ENCODE measurements at places on chromosomes 12 and 14.

- DNase-seq, result no peak
Observed at GRCh38 chr14:65664436-65664835, 251.9 kb downstream of the FUT8 start.

DNA sequence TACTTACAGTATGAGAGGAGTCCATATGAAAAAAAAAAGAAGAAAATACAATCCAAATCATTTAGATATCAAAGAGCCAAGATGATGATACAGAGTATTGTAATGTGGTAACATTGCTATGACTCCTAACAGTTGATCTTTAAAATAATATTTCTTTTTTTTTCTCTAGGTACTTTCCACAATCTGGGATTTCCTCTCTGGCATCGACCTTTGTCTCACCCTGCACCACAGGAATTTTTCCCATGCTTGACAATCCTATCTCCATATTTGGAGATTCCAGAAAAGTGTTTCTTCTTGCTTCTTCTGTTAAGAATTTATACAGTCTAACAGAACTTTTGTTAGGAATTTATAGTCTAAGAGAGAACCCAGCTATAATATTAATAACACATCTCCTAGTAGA lies 184.4 kb downstream of the ITPR2 start:
- DNase-seq, result no peak

GRCh38 chr12:13772264-13772663 lies 209.1 kb downstream of the GRIN2B start:
- DNase-seq, result no peak

DNA sequence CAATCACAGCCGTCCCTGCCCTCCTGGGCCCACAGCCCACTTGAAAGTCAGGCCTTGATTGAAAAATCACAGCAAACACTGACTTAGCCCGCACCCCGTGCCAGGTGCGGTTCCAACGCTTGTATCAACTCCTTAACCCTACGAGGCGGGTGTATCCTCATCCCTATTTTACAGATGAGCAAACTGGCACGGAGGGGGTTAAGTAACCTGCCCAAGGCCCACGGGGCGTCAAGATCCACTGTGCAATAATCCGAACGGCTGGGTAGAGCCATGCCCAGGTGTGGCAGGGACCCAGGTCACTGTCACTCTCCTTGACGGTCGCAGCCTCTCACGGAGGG lies 583 bp downstream of the DNAH10 start:
- no peak for DNase-seq

DNA sequence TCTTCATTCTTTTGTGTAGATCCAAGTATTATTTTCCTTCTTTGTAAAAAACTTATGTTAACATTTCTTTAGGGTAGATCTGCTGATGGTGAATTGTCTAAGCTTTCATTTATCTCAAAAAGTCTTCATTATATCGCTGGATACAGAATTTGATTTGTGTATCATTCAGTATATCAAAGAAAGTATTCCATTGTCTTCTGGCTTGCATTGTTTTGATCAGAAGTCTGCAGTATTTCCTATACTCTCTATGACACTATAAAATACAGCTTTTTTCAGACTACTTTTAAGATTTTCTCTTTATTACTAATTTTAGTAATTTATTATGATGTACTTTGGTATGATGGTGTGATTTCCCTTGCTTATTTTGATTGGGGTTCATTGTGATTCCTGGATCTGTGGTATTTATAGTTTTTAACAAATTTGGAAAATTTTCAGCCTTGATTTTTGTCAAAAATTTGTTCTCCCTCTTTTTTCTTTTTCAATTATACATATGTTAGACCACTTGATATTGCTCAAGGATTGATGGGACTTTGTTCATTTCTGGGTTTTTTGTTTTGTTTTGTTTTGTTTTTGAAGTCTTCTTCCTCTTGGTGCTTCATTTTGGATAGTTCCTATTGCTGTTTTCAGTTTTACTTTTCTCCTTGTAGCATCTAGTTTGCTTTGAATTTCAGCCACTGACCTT lies 176.5 kb downstream of the ZFP36L1 start:
- DNase-seq, result no peak

DNA sequence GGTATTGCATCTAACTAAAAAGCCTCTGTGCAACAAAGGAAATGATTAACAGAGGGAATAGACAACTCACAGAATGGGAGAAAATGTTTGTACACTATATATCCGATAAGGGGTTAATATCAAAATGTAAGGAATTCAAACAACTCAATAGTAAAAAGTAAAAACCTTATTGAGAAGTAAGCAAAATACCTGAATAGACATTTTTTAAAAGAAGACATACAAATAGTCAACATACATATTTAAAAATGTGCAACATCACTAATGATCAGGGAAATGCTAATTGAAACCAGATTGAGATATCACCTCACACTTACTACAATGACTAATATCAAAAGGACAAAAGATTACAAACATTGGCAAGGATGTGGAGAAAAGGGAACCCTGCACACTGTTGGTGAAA lies 31.9 kb upstream of the LGR5 start:
- no peak for DNase-seq

- DNase-seq, result no peak
Observed at GRCh38 chr12:104426926-104427546, 29.7 kb upstream of the CHST11 start.

GRCh38 chr12:12446786-12447185 lies 89.9 kb downstream of the BORCS5 start:
- DNase-seq, result no peak

GRCh38 chr14:70827752-70828151 lies 18.4 kb upstream of the MAP3K9 start:
- DNase-seq, result no peak

GRCh38 chr12:86931714-86932113 lies 675.5 kb upstream of the MGAT4C start:
- no peak for DNase-seq

- DNase-seq, result no peak
Observed at GRCh38 chr12:111488271-111488670, 82.5 kb downstream of the SH2B3 start.

- no peak for DNase-seq
Observed at GRCh38 chr12:115598871-115599811, 678.4 kb downstream of the MED13L start.

DNA sequence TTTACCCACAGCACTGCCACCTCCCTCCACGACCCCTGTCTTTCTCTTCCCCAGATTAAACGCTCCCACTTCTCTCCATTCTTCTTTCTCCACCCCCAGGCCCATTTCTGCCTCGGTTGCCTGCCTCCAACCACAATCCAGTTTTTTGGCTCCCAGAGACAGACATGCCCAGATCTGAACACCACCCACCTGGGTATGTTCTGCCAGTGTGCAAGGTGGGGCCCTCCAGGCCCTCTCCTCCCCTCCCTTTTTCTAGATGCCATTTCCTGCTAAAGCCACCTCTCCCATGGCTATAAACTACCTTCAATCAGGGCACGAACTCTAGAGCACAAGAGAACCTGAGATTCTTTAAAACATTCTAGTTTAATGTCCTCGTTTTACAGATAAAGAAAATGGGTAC lies 63.3 kb downstream of the IRF2BPL start:
- DNase-seq, result no peak

GRCh38 chr14:70893858-70894291 lies 13.4 kb upstream of the PCNX1 start:
- no peak for DNase-seq

GRCh38 chr12:122886851-122887818 lies 8.8 kb downstream of the VPS37B start:
- peak; percentile 77 for DNase-seq

DNA sequence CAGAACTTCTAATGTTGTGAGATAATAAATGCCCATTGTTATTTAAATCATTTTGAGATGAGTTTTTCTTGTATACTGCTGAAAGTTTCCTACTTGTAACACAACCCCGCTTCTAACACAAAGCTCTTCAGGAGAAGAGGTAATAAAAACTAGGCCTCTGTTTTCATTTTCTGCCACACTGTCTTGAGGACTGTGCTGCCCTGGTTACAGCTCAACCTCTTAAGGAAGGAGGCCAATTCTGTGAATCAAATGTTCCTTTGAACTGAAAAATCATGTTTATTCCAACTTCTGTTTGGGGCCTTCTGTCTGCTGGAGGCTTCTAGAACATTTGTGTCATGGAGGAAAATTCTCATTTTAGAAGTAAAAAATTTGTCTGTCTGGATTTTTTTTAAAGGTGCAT lies 100.3 kb downstream of the LRIG3 start:
- no peak for DNase-seq

DNA sequence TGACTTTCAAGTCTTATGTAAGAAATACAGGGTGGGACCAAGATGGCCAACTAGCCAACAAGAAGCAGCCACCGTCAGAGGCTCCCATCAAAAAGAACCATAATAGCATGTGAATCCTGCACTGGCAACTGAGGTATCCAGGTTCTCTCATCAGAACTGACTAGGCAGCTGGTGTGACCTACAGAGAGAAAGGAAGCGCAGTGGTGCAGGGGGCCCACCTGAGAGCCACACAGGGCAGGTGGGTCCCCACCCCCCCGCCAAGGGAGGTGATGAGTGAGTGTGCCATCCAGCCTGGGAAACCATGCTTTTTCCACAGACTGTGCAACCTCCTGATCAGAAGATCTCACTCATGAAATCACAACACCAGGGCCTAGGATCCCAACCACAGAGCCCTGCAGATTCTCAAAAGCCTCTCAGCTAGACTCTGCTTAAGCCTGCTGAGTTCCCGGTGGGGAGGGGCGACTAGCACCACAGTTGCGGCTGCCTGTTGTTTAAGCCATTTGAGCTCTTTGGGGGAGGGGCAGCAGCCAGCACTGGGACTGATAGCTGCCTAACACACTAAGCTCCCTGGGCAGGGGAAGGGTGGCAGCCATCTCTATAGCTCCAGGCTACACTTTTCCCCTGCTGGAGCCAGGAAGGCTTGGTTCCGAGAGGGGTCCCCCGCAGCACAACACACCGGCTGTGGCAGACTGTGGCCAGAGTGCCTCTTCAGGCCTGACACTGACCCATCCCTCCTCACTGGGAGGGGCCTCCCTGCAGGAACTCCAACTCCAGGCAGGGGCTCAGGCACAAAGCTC lies 75.3 kb downstream of the GARIN6 start:
- DNase-seq, result no peak

DNA sequence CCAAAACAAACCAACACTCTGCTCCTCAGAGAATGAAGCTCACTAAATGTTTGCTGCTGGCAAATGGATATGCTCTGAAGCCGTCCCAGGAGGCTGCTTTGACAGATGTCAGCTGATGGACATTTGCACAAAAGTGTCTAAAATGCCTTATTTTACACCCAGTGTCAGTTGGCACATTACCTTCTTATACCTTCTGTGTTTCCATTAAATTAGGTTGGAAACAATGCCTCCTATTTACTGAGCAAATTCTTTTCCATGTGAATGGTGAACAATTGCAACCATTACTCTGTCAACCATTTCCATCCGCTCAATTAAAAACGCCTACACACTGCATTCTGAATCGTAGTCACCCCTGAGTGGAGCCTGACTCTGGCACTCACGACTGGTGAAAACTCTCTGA lies 1679.9 kb upstream of the FLRT2 start:
- no peak for DNase-seq

- no peak for DNase-seq
Observed at GRCh38 chr14:104604458-104605449, at the start of gene TMEM179. TSS of gene TMEM179 (minus strand) at chr14:104604772. CDS start at chr14:104604741, 31 bp downstream.

GRCh38 chr14:23829736-23830471 lies 123.7 kb upstream of the DHRS4 start:
- DNase-seq, result peak; percentile 30

DNA sequence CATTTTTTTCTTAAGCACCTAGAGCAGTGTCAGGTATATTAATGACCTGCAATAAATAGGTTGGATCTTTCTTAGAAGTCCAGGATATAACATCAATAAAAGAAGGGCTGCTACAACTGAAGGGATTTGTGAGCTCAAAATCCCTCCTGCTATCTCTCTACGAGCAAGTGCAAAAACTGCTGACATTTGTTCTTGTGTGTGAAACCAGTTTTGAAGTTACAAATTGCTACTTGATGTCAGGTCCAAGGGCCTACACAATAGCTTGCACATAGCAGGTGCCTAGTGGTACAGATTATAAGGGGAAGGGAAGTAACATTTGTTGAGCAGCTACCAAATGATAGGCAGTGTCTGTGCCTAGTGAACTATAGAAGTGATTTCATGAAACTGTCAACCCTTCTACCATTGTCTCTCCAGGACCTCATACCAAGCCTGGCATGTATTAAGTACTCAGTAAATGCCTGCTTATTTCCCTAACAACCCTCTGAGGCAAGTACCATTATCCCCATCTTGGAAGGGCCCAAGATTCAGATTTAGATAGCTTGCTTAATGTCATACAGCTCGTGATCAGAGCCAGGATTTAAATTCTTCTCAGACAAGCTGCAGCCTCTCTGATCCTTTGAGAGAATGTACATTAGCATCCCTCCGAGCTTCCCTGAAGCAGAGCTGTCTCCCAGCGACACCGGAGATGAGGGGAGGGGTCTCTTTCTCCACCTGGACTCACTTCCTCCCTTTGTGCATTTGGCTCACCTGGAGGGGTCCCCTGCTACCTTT lies 300.3 kb downstream of the ZFP36L1 start:
- DNase-seq, result no peak

GRCh38 chr14:34971801-34972200 lies 11.0 kb upstream of the SRP54 start:
- DNase-seq, result no peak

DNA sequence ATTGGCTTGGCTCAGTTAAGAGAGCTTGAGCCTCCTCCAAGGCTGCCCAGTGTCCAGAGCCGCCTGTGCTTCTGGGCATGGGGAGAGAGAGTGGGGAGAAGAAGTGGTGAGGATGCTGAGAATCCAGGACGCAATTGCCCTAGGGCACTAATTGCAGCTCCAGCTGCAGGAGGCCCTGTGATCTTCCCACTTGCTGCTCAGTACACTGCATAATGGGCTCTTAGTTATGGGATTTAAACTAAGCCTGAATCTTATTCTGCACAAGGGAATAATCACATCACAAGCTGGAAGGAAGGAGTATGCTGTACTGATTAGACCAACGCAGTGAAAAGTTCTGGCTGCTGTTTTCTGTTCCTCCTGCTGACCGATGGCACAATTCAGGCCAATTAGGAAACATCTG lies 101.0 kb upstream of the PRMT8 start:
- no peak for DNase-seq

DNA sequence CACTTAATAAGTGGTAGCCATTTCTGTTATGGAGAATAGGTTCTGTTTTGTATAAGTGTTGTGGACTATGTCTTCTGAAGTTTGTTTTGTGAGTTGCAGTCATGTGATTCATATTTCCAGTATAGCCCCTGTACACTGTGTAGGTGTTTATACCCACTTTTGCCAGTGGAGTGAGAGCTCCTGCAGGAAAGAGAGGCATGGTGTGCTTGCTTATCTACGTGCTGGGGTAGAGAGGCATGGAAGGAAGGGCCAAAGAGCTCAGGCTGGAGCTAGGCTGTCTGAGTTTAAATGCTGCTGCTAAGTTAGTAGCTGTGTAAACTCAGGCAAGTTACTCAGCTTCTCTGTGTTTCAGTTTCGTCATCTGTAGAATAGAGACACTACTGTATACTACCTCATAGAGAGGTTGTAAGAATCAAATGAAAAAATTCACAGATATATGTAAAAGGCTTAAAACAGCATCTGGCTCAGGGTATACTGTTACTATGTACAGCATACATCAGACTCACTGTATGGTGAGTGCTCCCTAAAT lies 88.2 kb upstream of the SLC38A2 start:
- DNase-seq, result no peak

GRCh38 chr12:130051900-130052299 lies 110.4 kb upstream of the FZD10 start:
- no peak for DNase-seq
